ENCODE measurements at places on chromosomes 16 and 17.

- DNase-seq = no peak
These were observed 264.5 kb downstream of the FTO start for GRCh38 chr16:53968454-53968853.

DNA sequence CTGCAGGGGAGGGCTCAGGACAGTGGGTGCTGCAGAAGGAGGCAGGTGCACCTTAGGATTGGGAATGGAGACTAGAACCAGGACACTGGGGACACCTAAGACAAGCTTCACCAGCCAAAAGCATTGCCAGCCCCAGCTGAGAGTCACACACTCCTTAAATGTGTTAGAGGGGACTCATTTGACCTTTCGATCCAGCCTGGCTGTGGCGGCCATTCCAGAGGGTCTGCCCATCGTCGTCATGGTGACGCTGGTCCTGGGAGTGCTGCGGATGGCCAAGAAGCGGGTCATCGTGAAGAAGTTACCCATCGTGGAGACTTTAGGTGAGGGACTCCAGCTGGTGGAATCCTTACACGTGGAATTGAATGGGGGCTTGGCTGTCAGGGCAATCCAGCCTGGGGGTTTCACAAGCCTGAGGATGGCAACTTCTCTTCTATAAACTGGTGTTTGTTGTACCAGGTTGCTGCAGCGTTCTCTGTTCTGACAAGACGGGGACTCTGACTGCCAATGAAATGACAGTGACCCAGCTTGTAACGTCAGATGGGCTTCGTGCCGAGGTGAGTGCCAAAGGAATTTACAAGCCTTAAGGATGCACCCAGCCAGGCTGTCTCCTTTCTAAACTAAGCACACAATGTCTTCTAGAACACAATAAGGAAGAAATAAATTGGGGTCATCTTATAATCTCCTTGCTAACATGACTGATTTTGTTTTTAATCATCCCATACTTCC is 65.3 kb downstream of the MEAK7 start:
- peak; percentile 62 for DNase-seq

DNA sequence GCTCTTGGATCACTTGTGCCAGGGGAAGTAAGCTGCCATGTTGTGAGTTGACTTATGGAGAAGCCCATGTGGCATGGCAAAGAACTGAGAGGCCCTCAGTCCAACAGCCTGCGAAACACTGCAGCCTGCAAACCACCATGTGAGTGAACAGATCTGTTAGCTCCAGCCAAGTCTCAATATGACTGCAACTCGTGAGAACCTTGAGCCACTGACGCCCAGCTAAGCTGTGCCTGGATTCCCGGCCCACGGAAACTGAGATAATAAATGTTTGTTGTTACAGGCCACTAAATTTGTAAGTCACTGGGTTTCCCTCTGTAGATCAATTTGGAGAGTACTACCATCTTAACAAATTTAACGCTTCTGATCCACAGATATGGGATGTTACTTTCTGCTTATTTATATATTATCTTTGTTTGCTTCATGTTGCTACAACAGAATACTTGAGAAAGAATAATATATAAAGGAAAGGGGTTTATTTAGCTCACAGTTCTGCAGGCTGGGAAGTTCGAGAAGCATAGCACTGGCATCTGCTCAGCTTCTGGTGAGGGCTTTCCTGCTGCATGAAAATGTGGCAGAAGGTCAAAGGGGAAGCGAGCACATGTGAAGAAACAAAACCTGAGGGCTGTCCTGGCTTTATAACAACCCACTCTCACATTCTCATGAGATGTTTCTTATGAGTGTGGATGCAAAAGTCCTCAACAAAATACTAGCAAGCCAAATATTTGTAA is 29.4 kb upstream of the ATP2A3 start:
- DNase-seq = no peak

DNA sequence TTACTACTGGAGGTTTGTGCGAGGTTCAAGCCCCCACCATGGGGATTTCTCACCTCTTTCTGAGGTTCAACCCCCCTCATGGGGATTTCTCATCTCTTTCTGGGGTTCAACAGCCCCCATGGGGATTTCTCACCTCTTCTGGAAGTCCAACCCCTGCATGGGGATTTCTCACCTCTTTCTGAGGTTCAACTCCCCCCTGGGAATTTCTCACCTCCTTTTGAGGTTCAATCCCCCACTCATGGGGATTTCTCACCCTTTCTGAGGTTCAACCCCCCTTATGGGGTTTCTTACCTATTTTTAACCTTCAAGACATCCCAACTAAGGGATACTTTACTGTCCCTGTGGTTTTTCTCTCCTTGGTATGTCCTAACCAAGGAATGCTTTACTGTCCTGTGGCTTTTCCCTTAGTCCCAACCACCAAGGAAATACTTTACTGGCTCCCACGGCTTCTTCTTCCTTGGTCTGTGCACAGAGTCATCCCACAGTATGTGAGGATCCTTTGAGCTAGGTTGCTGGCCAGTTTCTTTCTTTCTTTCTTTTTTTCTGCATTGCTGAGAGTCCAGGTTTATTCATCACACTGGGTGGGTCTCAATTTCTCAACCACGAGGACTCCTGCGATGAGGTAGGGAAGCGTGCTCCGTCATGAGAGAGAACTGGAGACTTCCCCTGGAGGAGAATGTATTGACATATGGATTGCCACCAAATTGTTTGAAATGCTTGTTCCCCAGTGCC is 2140.2 kb downstream of the TP53TG3F start:
- no peak for DNase-seq

GRCh38 chr17:561116-561515 is 153.5 kb downstream of the VPS53 start:
- DNase-seq = no peak

- no peak for DNase-seq
These were observed 326 bp downstream of the SRCIN1 start for GRCh38 chr17:38605411-38605840.

GRCh38 chr17:9872852-9873251 is 32.2 kb downstream of the RCVRN start:
- DNase-seq = no peak

- DNase-seq = no peak
These were observed 2.0 kb downstream of the SMIM22 start for GRCh38 chr16:4796982-4797804.

DNA sequence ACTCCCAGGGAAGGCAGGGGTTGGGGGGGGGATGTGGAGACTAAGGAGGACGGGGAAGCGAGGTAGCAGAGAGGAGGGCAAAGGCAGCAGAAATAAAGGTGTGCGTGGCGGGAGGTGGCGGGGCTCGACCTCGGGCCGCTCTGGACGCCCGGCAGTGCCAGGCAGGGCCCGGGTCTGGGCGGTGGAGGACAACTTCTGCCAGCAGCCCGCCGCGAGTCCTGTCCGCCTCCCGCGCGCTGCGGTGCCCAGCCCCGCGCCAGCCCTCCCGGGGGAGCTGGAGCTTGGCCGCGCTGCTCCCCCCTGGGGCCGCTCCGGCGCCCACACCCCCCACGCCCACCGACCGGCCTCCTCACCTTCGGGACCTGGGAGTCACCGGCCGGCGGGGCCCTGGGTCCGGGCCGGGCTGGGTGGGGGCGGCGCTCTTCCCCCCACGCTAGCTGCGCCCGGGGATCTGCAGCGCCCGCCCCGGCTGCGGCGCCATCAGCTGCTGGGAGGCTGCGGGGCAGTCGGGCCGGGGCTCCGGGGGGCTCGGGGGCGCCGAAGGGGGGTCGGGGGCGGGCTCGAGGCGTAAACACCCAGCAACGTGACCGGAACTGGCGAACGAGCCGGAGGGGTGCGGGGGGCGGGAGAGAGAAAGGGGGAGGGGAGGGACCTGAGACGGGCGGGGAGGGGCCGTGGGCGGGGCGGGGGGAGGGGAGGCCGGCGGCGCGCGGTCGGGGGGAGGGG is at the start of gene CCDC92B:
Gene CCDC92B (minus strand): TSS at position 595 of the 726 bp plus-strand sequence. CDS start 14,507 bp downstream, outside the sequence.
- peak; percentile 36 for DNase-seq

DNA sequence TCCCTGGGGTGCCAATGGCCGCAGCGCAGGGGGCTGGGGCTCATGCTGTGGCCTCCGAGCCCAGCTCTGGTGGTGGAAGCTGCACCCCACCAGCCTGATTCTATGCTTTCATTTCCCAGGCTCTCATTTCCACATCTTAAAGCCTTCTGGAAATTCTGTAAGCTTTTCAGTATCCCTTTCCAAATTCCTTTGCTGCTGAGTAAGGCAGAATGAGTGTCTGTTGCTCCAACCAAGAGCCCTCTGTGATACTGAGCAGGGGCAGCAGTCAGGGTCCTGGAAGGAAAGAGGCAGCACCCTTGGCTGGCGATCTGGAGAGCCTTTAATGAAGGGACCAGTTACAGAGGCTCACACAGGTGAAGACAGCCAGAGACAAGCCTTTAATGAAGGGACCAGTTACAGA is 79.5 kb upstream of the FOXF1 start:
- no peak for DNase-seq

GRCh38 chr16:19163215-19163614 is 4.8 kb upstream of the SYT17 start:
- DNase-seq = no peak

DNA sequence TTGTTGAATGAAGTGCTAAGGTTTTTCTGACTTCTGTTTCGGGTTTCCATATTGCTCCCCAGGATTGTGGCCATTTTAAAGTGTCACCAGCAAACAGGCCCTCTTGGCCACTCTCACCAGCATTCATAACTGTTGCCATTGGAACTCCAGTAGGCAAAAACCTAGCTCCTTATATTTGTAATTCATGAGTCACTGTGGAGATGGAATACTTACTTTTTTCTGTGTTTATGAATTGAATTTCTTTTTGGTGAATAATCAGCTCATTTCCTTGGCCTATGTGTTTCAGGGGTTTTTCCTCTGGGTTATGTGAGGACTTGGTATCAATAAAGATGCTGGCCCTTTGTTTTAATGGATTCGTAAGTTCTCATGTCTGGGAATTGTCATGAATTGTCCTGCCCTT is 255.1 kb downstream of the SNX29 start:
- no peak for DNase-seq

DNA sequence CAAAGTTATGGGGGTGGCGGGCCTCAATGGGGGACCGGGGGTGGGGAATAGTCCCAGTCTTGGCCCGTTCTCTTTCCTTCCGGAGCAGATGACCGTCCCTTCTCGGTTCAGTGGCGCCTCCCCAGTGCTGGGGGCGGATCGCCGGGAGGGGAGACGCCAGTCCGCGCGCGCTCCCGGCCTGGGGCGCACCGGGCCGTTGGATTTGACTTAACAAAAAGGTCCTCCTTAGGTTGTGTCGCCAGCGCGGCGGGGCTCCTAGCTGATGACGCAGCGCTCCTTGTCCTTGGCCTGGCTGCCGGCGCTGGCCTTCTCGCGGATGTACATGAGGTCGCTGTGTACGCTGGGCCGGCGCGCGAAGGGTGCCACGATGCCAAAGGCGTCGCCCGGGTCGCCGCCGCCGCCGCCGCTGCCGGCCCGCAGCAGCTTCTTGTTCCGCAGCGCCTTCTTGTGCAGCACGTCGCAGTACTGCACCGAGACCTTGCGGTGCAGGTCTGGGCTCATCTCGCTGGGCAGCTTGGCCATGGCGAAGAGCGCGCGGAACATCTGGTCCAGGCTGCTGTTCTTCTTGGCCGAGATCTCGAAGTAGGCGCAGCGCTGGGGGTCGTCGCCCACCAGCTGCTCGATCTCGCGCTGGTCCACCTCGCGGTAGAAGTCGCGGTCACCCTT is 1.2 kb downstream of the RASD1 start:
- peak; percentile 91 for DNase-seq

- no peak for DNase-seq
These were observed 1.6 kb downstream of the UBTF start for GRCh38 chr17:44217738-44218343.

DNA sequence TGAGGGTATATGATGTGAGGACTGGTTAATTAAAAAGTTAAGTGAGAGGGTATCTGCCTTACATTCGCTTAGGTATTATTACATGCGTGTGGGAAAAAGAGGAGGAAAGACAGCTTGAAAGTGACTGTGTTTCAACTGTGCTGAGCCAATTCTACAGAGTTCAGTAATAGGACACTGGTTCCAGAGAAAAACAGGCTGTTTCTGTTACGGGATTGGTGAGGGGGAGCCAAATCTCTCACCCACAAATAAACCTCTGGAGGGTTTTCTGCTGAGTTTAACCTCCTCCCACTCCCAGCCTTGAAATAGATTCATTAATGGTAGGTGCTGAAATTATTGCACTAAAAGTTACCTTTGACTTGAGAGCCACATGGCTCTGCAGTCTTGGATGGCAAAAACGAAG is 3.9 kb upstream of the KRT26 start:
- DNase-seq = no peak

GRCh38 chr17:62572888-62573401 is 54.5 kb upstream of the MRC2 start:
- no peak for DNase-seq

GRCh38 chr16:81625544-81626153 is 153.4 kb upstream of the PLCG2 start:
- DNase-seq = no peak

GRCh38 chr16:53821957-53822625 is 118.1 kb downstream of the FTO start:
- no peak for DNase-seq
